ENCODE measurements at places on chromosomes 7 and 10.

DNA sequence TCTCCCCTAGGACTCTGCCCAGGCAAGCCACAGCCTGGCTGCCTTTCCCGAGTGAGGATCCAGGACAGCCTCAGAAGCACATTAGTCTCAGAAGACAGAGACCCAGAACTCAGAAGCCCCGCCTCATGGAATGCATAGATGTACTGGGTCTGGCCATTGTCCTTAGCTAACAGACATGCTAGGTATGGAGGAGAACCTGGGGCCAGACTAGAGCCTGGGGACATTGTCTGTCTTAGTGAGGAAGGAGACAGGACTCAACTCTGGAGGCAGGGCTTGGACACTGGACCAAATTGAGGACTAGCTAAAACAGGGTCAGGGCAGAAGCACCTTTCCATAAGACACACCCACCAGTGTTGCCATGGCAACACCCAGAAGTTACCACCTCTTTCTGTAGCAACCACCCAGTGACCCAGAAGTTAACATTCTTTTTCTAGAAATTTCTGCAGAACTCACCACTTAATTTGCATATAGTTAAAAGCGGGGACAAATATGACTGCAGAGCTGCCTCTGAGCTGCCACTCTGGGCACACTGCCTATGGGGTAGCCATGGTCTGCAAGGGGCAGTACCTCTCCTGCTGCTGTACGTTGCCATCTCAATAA is 27.5 kb downstream of the TLX1 start:
- no peak for DNase-seq

DNA sequence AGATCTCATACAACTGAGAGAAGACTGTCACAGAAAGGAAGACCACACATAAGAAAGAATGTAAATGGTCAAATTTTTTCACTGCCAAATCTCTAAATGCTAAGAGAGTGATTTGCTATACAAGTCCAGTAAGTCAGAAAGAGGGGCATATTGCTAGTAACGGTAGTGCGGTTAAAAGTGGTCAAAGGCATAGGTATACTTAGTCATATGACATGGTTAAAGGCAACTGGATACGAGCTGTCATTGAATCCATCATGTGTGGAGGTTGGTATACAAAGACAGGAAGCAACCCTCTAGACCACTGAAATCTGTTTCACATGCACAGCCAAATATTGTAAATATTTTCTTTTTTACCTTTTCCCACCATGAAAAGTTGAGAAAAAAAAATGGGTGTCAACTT is 4.8 kb downstream of the INHBA start:
- DNase-seq: no peak

DNA sequence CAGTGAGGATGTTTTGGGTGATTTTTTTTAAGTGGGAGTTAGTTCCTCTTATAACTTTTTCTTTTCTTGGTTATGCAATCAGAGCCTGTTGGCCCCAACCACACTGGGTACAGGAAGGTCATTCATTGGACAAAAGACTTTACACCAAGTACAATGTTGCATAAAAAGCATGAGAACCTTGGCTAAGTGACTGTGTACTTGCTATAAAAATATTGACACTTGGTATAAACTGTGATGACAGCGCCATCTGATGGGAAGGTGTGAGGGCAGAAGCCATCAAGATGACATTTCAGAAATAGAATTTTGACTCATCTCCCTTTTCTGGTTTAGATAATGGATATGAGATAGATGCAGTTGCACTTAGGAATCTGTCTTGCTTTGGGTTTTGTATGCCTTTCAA is 126.4 kb upstream of the CCDC6 start:
- DNase-seq: peak; percentile 34

- no peak for DNase-seq
These were observed 23.9 kb upstream of the CALD1 start for GRCh38 chr7:134755422-134756022.

DNA sequence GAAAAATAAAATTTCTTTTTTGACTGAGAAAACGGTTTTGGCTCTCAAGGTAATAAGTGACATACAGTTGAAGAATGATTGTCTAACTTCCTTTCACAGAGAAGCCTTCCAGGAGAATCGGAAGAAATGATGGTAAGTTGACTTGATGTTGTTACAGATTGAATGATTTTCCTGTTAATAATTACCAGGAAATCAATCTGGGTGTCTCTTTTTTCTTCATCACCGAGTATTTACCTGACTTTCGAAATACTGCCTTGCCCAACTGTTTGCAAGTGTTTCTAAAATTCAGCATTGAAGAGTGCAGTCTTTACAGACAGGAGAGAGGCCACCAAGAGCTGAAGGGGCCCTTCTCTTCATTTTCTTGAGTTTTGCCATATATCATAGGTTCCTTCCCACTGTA is 4.0 kb downstream of the ITIH2 start:
- DNase-seq: no peak

Data from NCI-H345 (cell line).